ENCODE measurements at places on chromosomes 3 and 15.

DNA sequence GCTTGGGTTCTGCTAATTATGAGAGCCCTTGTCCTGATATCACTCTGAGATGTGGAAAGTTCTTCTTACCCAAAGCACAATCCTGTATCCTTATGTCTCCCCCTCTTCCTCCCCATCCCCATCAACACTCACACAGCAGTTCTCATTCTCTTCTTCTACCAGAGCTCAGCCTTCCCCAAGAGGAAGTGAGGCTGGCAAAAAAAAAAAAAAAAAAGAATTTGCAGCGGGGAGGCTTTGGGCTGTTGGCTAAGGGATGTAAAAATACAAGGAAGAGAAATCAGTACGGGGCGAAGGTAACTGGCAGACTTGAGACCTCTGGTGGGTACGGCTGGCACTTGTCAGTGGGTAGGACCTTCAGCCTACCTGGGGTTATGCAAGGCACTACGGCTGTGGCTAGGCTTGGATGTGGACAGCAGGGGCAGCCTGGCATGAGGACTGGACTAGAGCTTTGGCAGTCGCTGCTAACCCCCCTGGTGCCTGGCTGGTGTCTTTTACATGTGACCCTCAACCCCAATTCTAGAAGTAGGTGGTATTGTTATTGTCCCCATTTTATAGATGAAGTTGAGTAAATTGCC lies 5.4 kb downstream of the VIPR1 start:
- DNase-seq: no peak

GRCh38 chr3:57980416-57980815 lies 27.8 kb upstream of the FLNB start:
- DNase-seq: no peak

- no peak for DNase-seq
Observed at GRCh38 chr15:67150023-67150860, 84.8 kb downstream of the SMAD3 start.

DNA sequence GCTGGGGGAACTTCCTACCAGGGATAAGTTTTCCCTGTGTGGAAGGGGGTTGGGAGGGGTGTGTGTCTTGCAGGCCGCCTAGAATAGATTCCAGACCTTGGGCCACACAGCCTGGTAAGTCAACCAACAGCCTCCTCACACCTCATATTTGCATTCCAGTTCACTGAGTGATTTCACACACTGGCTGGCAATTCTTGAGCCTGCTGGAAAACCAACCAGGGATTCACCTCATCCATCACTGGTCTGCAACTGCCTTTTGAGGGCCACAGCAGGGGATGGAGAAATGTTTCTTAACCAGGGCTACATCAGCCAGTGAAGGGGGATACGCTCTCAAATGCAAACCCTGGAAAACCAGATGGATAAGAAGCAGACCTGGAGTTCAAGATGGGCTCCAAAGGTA lies 2.0 kb downstream of the FSTL1 start:
- DNase-seq: no peak

GRCh38 chr3:123229145-123229544 lies 27.4 kb downstream of the SEC22A start:
- DNase-seq: no peak

DNA sequence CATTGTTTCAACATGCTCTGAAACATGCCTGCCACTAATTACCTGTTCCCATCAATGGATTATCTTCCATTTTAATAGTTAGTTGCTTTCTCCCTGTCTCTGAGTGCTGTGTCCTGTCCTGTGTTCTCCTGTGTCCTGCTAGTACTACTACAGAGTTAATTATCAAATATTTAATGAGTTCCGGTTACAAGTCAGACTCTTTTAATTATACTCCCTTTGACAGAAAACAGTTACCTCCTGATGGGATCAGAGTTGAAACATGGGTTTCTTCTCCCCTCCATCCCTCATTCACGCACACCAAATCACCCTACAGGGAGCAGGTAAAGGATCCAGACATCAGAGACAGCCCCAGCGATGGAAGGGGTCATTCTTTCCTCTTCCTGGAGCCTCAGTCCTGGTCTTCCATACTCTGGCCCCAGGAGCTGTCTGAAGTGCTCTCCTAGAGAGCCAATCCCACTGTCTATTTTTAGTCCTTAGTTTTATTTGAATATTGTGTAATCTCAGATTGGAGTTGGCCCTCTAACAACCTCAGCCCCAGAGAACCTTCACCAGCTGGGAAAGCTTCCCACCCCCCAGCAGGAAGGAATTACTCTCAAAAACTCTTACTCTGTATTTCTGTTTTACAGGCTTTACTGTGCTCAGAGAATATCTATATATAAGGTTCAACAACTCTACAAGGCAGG lies 137.0 kb upstream of the C2CD4B start:
- DNase-seq: no peak

DNA sequence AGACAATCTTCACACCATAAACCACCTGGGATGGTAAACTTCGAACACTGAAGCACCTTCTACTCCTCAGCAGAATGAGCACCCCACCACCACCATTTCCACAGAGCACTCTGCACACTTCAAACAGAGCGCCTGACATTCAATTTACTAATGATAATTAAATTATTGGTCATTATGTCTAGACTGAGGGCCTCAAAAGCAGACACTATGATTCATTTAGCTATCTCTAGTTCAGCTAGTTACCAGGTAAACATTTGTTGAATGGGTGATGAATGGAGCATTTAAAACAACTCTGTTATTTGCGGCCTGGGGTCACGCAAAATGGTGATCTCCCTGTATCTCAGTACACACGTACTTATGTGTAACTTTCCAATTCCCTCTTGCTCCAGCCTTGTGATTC lies 40.9 kb downstream of the ACAP2 start:
- DNase-seq: peak; percentile 85

- DNase-seq: no peak
Observed at GRCh38 chr3:16132190-16132589, 42.3 kb upstream of the GALNT15 start.

- no peak for DNase-seq
Observed at GRCh38 chr3:156637480-156638022, 36.8 kb upstream of the TIPARP start.

- no peak for DNase-seq
Observed at GRCh38 chr3:9690451-9691450, 12.9 kb upstream of the CPNE9 start.

GRCh38 chr3:102163039-102163817 lies 271.6 kb upstream of the ZPLD1 start:
- peak; percentile 4 for DNase-seq

GRCh38 chr3:188568736-188569135 lies 414.8 kb downstream of the LPP start:
- DNase-seq: no peak

- no peak for DNase-seq
Observed at GRCh38 chr3:71601811-71602210, 18.3 kb upstream of the FOXP1 start.

- DNase-seq: no peak
Observed at GRCh38 chr3:170211668-170212067, 10.6 kb upstream of the PRKCI start.

GRCh38 chr15:66650433-66650832 lies 51.6 kb upstream of the SMAD6 start:
- no peak for DNase-seq

DNA sequence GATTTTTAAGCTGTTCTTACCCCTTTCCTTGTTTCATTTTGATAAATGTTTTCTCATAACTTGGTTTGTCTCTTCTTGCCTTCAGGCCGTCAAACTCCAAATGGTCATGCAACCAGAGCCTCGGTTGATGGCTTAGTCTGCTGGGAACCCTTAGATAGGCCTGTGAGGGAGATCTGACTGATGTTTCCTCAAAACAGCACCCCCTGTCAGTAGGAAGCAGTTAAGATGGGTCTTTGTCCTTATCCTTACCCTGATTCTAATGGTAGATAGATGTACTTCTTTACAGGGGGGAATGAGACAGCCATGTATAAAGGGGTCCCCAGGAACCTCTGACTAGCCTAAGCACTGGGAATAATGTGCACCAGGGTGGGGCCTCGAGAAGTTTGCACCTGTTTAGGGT lies 16.3 kb upstream of the OR5H1 start:
- DNase-seq: no peak

DNA sequence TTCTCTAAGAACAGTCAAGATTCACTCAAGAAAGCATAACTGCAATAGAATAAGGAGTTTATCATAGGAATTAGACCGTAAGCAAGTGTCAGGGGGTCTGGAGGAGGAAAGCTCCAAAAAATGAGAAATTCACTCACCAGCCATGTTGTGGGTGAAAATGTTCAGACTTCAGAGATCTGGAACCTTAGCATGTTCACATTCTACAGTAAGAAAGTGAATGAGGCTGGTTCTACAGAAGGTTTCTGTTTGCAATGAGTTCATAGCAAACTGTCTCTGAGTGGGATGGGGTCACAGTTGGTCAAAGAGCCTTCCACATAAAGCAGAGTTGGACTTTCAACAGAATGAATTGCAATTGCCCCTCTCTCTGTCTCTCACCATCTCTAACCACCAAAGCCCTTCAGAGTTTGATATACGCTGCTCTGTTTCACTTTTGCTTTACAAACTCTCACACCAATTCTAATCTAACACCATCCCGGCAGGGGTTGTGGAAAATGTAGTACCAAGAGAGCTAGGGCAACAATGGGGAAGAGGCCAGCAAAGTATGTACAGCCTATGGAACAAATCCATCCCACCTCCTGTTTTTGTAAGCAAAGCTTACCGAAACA lies 581.8 kb upstream of the UBE2E2 start:
- DNase-seq: no peak

- DNase-seq: no peak
Observed at GRCh38 chr15:36682101-36682500, 102.7 kb downstream of the CDIN1 start.

- DNase-seq: no peak
Observed at GRCh38 chr3:23837286-23837685, 31.5 kb downstream of the UBE2E1 start.

GRCh38 chr15:100689131-100689899 lies 86.9 kb downstream of the ASB7 start:
- DNase-seq: no peak

GRCh38 chr3:117844676-117845075 lies 1135.1 kb downstream of the TUSC7 start:
- DNase-seq: no peak

DNA sequence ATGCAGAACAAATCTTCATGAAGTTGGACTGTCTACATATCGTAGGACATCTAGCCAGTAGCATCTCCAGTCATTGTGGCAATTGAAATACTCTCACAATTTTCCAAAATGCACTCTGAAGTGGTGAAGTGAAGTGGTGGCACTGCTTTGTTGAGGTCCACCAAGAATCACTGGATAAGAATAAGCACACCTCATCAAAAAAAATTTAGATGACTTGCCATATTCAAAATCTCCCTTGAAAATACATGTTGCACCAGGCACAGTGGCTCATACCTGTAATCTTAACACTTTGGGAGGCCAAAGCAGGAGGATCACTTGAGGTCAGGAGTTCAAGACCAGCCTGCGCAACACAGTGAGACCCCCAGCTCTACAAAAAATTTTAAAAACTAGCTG lies 12.9 kb downstream of the HACD2 start:
- DNase-seq: no peak

GRCh38 chr3:37386627-37387230 lies 212.3 kb upstream of the LRRFIP2 start:
- no peak for DNase-seq

GRCh38 chr15:52496776-52497470 lies 31.8 kb downstream of the MYO5A start:
- DNase-seq: no peak

DNA sequence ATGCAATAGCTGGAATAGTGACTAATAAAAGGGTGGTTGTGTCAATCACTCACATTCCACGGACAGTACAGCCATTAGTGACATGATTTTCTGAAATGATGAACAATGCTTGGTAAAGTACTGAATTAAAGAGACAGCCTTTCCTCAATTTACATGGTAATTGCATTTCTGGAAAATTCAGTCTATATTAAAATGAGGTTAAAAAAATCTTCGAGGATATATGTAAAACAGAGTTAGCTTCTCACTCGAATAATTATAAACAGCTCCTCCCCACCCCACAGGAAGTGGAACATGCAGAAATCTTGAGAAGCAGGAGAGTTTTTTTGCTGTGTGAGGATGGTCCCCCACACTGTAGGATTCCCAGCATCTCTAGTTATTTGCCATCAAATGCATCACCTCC lies 42.1 kb downstream of the SLC6A11 start:
- DNase-seq: no peak

- peak; percentile 42 for DNase-seq
Observed at GRCh38 chr15:73560501-73561117, 72.6 kb downstream of the NPTN start.

GRCh38 chr15:22243440-22244130 lies 163.3 kb downstream of the OR4M2 start:
- DNase-seq: no peak

DNA sequence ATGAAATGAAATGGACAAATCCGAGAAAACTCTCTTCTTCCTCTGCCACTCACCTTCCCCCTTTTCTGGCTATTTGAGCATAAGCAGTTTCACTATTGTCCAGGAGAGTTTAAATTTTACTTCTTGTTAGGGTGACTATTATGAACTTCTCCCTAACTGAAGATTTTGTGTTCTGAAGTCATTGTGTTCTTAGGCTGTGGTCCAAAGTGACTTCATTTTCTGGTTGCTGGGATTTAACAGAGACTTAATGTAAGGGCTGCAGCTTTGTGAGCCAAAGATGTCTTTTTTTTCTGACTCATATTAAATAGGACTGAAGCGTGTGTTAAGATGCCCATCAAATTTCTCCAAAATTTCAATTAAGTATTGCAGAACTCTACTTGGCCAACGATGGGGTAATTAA lies 46.5 kb upstream of the FSTL1 start:
- no peak for DNase-seq

GRCh38 chr15:29873264-29873663 lies 51.0 kb upstream of the TJP1 start:
- DNase-seq: no peak

- peak; percentile 2 for DNase-seq
Observed at GRCh38 chr3:30112902-30113484, 493.4 kb upstream of the TGFBR2 start.

GRCh38 chr15:89477411-89478242 lies 18.8 kb downstream of the RHCG start:
- no peak for DNase-seq
